ENCODE measurements at places on chromosomes 7 and 10.

GRCh38 chr7:140607441-140607989 lies 33.1 kb downstream of the DENND2A start:
- DNase-seq = peak; percentile 65

DNA sequence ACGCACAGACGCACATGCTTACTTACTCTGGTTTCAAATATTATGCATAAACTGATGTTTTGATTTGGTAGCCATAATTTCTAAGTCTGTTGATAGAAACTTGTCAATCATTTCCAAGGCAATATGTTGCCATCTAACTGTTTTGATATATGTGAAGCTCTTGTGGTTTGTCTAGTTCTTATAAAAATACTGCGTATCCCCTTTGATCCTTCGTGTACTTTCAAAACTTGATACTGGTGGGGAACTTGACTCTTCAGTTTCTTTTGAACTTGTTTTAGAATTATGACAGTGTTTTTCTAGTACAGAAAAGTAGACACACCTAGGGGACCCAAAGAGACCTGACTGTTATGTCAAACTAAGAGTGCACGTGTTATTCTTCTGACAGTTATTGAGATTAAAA lies 708.0 kb downstream of the LRMDA start:
- DNase-seq = no peak

GRCh38 chr10:117348236-117348635 lies 27.0 kb downstream of the PDZD8 start:
- no peak for DNase-seq

DNA sequence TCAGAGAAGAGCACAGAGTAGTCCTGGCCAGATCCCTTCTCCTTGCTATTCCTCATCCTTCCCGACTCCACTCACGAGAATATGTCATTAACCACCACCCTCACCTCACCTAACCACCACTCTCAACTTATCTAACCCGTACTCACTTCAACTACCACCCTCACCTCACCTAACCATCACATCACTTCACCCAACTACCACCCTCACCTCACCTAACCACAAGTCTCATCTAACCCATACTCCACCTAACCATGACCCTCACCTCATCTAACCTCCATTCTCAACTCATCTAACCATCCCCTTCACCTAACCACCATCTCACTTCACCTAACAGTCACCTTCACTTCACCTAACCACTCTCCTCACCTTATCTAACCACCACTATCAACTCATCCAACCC lies 85.0 kb downstream of the VIPR2 start:
- no peak for DNase-seq

DNA sequence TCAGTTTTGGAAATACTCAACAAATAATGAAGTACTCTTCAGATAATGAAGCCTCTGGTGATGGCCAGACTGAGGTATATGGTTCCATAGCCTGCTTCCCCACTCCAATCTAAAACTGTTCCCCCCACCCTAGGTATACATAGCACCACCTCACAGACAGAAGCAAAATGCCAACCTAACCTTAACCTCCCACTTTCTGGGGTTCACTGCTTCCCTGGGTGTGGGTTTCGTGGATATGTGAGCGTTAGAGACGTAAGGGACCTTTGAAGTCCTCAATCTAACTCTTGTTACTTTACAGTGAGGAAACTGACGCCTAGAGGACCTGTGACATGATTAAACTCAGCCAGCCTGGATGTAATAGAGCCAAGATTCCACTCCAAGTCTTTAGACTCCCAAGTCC lies 1.4 kb downstream of the RHBDD2 start:
- DNase-seq = no peak

DNA sequence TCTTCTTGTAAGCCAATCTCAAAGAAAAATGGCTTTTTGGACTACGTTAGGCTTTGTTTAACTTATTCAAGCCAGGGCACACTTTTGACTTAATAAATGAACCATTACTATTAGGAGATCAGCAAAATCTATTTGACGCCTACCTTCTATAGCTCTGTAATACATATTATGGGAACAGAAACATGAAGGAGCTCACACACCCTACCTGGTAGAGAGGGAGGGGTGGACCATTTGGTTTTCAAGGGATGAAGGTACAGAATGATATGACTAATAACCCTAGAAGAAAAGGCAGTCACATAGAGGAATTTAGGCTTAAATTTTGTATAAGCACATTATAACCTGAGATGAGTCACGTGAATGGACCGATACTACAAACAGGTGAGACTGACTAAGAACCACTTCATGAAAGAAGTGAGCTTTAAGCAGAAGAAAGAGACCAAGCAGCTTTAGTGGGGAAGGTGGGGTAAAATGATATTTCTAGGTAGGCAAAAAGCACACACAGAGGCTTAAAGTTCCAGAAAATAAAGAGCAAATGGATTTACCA lies 106.8 kb upstream of the CTTNBP2 start:
- DNase-seq = no peak

Data from AG09319 (cell line).